Hematopoietic multipotent progenitor cell treated with erythropoietin and hydrocortisone succinate and interleukin-3 and kit ligand, for 6 days (in vitro differentiated cells): ENCODE measurements at places on chromosomes 2 and 18.
A peak's percentile ranks its signal among the peaks of the same experiment; 100 is the strongest.

GRCh38 chr2:8202132-8202531 lies 479.7 kb upstream of the ID2 start:
- no peak for DNase-seq

GRCh38 chr2:54967269-54967668 lies 83.0 kb downstream of the RTN4 start:
- no peak for DNase-seq

DNA sequence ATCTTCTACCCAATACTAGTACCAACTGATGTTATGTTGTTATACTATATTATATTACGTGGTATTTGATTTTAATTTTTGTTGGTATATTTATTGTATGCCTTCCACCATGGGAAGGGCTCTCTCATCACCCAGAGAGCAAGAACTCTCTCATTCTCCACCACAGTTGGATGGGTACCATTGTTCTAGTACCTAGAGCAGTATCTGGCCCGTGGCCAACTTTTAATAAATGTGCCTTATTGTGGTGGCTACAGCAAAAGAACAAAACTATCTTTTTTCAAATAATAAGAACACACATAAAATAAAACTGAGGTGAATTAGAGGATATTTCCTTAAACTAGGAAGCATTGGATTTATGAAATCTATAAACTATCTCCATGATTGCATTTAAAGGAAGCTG lies 71.8 kb downstream of the PID1 start:
- DNase-seq = no peak

GRCh38 chr2:96306370-96306769 lies 1.0 kb upstream of the SNRNP200 start:
- no peak for DNase-seq

- DNase-seq = no peak
Measured at GRCh38 chr2:119383410-119384140, 16.8 kb downstream of the DBI start.

DNA sequence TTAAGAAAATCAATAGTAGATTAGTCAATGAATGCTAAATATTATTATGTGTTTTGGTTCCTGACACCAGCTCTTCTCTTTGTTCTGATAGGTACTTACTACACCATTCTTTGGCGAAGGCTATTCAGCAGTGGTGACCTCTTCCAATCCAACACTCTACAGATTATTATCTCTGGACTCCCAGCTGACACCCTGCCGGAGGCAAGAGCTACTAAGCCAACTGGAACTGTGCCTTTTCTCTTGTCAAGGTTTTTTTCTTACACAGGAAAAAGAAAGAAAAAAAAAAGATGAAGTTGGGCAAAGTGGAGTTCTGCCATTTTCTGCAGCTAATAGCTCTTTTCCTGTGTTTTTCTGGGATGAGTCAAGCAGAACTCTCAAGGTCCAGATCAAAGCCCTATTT lies 11.7 kb downstream of the CDH7 start:
- DNase-seq = no peak

DNA sequence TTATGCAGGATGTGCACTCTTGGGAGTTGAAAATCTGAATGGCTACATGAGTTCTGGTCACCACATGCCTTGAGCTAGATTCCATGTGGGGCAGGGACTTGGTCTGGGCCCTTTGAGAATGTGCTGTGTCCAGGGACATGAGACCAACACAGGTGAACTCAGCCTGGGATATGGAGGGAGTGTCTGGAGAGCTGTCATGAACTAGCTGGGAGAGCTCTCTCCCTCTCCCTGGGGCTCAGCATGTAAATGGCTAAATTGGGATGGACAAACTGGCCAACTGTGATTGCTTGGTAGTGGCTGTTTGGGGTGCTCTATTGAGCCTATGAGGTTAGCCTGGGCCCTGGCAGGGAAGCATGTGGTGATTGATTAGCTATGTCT lies 105.1 kb upstream of the HS6ST1 start:
- no peak for DNase-seq

DNA sequence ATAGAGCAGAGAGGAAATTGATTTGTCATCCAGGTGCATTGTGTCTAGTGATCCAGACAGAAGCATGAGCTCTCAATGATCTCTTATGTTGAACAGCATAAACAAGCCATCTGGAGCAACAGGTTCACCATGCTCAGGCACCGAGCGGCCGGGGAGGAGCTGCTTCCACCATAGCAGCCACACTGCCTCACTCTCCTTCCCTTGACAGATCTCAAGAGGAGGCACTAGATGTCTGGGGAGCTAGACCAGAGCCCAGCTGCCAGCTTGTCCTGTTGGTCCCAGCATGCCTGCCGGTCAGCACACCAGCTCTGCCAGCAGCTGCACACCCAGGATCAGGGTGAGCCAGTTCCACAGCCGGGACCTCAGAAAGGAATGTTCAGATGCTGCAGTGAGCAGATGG lies 17.5 kb upstream of the LONRF2 start:
- DNase-seq = no peak

- DNase-seq = no peak
Measured at GRCh38 chr2:205462681-205463345, 219.5 kb upstream of the NRP2 start.

GRCh38 chr2:207075456-207075855 lies 90.3 kb downstream of the KLF7 start:
- DNase-seq = no peak

DNA sequence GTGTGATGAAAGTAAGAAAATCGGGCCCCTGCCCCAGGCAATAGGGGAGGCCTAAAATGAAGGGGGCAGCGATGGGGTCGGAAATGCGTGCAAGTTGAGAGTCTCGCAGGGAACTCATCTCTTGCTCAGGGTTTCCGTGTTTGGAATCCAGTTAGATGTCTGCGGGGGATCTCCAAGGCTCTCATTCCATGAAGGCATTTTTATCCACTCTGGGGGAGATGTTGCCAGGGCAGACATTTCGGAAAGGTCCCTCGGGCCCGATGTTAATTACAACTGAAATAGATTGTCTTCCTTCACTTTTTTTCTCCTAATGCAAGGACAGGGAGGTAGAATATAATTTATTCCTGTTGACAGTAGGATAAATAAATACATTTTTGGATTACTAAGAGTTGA lies 12.8 kb upstream of the SKOR2 start:
- DNase-seq = no peak

DNA sequence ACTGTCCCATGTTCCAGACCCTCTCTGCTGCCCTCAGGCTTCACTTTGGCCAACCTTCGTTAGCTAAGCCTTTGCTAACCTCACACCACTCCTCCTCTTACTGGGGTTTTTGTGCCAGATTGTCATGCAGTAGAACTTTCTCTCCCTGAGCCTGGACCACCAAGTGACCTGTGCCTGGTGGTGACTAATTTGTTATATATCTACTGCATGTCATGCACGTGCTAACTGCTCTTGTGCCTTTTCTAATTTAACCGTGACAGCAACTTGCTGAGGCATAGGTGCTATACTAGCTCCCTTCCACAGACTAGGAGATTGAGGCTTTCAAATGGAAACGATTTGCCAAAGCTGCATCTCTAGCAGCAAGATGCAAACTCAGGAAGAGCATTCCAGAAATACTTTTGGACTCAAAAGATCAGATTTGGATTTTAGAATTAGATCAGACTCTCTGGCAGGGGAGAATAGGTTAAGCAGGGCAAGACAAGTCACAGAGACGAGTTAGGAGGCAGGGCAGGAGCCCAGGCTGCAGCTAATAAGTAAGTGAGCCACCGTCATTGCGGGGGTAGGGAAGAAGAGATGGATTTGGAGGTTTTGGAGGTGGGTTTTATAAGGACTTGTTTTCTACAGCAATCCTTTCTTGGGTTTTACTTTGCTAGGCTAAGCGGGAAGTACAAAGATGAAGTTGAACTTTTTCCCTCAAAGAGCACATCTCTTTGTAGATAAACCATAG lies 1.8 kb downstream of the PPP1R7 start:
- no peak for DNase-seq

DNA sequence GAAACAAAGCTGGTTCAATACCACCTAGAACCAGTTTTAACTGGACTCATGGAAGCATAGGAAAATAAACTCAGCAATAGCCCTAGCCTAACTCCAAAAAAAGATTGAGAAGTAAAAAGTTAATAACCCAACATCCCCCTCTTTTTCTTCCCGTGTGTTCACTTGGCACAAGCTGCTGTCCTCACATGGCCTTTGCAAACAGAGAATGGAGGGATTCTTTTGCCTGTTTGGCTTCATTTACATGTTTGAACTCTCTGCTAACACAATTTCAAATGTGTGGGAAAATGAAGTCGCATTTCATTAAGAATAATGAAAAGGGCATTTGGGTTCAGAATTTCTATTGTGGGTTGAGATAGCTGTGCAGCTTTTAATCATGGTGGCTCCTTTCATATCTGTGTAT lies 589.2 kb upstream of the LRRTM1 start:
- DNase-seq = no peak

GRCh38 chr2:101699755-101700461 lies 2.4 kb downstream of the MAP4K4 start:
- DNase-seq = no peak

GRCh38 chr18:48605408-48605845 lies 66.6 kb downstream of the CTIF start:
- DNase-seq = peak; percentile 98

DNA sequence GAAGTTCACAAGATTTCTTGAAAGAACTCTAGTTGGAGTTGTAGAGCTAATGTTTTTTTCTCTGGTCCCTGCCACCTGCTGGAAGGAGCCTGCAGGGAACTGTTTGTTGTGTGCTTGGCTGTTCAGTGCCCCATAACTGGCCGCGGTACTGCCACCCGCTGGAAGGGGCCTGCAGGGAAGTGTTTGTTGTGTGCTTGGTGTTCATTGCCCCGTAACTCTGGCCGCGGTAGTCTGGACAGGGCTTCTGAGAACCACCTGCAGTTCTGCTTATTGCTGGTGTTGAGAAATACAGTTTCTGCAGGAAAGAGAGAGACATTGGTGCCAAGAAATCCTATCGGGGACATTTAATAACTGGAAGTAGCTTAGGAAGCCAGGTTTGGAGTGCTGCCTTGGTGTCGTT lies 58.1 kb downstream of the AGAP1 start:
- peak; percentile 45 for DNase-seq

- no peak for DNase-seq
Measured at GRCh38 chr2:42762823-42763804, 821 bp downstream of the OXER1 start.

GRCh38 chr2:230944123-230944653 lies 19.1 kb upstream of the GPR55 start:
- DNase-seq = no peak

DNA sequence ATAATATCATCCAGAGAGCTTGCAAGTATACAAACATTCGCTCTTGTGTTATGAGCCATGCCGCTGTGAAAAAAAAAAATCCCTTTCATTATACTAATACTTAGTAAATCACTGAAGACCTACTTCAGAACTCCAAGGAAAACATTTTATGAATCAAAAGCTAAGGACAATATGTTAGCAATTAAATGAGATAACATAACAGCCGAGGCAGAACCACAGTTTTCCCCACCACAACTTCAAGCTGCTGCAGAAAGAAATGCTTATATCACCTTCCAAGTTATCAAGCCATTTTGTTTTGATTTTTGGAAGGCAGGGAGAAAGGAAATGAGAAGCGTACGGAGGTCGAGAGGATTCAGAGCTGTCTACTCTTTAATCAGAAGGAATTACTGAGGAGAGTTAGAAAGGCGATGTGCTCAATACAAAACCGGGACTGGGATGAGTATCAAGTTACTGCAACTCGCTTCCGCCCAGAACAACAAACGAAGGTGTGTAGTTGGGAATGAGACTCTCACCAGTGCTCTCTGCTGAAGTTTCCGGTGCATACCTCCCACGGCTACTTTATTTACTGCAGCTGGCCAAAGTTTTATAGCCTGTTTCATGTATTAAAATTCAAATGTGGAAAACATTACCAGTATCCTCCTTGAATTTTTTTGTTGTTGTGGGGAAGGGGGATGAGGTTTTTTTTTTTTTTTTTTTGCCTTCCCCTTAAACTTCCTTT lies 292.2 kb upstream of the CCDC68 start:
- no peak for DNase-seq

- no peak for DNase-seq
Measured at GRCh38 chr18:74512321-74513053, 16.3 kb downstream of the CNDP2 start.
